ENCODE measurements at places on chromosomes 7 and 10. TPM values are rescaled to one million over a fixed set of nuclear protein-coding genes. Genes with fewer than 3 reads are reported as not detected.

The GALNT11 gene
- 32.1 TPM for polyA plus RNA-seq

DNA sequence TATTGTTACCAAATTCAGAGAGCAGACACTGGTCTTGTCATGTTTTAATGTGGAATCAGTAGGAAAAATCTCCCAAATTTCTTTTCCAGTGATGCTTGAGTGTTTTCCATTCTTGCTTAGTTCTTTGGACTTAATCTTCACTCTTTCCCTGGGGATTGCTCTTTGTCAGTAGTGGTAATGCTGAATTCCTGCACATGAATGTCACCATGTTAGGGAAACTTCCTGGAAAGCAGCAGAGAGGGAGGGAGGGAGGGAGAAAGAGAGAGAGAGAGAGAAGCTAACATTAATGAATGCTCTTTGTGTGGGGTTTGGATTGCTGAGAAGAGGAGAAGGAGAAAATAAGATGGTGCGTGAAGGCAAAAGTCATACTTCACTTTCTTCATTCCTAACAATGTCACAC lies 295.3 kb upstream of the COBL start:
- no peak for DNase-seq

- peak; percentile 74 for DNase-seq
These were observed 148.9 kb downstream of the PARD3 start for GRCh38 chr10:34666008-34666704.

GRCh38 chr7:70092314-70093204 lies 494.3 kb downstream of the AUTS2 start:
- peak; percentile 84 for DNase-seq

The NODAL gene
- 0.24 TPM for polyA plus RNA-seq

GRCh38 chr10:85599081-85599480 lies 767.5 kb downstream of the GRID1 start:
- no peak for DNase-seq

GRCh38 chr7:101386558-101387231 lies 24.0 kb downstream of the COL26A1 start:
- DNase-seq, result peak; percentile 59

The IL2RA gene
- not detected for polyA plus RNA-seq

DNA sequence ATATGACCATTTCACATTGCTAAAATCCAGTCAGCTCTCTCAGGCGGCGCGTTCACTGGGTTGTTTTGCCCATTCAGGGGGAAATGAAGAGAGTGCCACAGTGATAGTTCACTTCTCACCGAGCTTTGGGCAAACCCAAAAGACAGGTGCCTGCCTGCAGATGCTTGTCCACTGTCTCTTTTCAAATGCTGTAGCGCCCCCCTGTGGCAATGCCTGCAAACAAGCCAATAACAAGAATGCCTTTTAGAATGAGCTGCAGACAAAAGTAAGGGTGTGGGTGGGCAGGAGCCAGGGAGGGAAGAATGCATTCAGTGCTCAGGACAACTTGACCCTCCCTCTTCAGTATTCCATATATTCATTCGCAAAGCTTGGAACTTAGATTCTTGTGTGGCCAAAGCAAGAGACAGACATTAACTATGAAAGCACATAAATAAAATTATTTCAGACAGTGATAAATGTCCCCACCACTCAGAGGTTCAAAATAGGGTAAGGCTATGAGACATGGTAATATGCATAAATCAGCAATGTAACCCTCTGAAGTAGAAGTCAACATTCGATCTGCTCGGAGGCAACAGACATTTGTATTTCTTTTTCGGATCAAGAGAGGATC lies 86.9 kb downstream of the JAZF1 start:
- DNase-seq, result peak; percentile 48

The ACTR3C gene
- 2.0 TPM for polyA plus RNA-seq

The CXCL12 gene
- 247 TPM for polyA plus RNA-seq

All from muscle of arm (tissue), 14 donors.